A673 (cell line): ENCODE measurements at places on chromosomes 3 and 15.

- no peak for DNase-seq
Observed at GRCh38 chr3:60424942-60425341, 826.3 kb downstream of the FHIT start.

GRCh38 chr3:195188426-195188927 lies 82.5 kb downstream of the XXYLT1 start:
- DNase-seq = peak; percentile 59

DNA sequence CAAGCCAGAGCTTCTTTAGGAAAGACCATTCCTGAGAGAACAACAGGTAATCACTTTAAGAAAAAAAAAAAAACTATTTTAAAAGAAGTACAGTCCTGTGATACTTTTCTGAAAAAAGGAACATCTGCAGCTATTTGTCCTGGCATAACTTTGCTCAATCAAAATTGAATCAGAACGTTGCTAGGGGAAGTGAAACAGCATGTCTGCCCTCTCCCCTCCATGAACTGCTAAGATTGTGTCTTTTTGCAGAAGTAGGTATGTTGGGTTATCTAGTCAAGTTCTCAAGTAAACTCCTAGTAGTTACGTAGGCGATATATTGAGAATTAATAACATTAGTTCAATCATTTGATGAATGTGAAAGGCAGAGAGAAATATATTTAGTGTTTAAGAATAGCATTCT lies 1013.3 kb downstream of the TUSC7 start:
- DNase-seq = no peak

GRCh38 chr3:123292321-123293310 lies 90.9 kb downstream of the SEC22A start:
- no peak for DNase-seq

DNA sequence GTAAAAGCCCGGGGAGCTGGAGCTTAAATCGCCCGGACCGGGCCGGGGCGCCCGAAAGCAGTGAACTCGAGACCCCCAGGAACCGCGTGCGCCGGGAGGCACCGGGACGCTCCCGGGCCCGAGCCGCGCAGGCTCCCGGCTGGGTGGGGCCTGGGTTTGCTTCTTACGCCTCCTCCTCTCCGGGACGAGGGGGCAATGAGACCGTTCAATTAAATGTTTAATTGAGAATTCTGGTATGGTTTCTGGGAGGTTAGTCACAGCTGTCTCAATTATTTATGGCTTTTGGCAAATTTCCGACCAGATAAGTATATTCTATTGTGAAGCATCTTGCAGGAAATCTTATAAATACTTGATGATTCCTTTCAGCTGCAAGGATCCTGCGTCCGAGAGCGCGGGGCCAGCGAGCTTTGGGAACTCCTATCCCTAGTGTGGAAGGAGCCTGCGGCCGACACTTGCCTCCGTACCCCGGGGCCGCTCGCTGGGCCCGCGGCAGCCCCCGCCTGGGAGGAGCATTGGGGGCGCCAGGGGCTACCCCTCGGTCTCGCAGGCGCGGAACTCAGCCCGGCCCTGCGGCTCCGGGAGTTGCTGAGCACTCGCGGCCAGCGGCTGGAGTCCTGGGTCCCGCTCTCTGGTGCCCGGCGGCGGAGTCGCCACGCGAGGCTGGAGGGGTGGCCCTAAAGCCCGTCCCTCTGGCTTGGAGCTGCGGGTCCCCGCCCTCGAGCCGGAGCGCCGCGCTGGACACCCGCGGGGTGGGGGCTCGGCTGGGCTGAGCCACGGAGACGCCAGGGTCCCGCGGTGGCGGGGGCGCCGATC lies 10.3 kb downstream of the ISL2 start:
- peak; percentile 74 for DNase-seq
